ENCODE measurements at places on chromosomes 5 and 9.

GRCh38 chr9:86795047-86795442 lies 152.3 kb downstream of the GAS1 start:
- DNase-seq: no peak

- no peak for DNase-seq
Observed at GRCh38 chr9:112354081-112354743, 20.8 kb upstream of the PTBP3 start.

- no peak for DNase-seq
Observed at GRCh38 chr5:73222173-73222572, 49.2 kb downstream of the TMEM174 start.

GRCh38 chr5:77024490-77024889 lies 5.7 kb upstream of the AGGF1 start:
- no peak for DNase-seq

GRCh38 chr5:138305797-138306196 lies 25.8 kb downstream of the CDC25C start:
- no peak for DNase-seq

All from activated T-helper 1 cell treated with anti-CD3 and anti-CD28 coated beads, Interleukin-12 subunit alpha, Interleukin-12 subunit beta, Interleukin-2, Interleukin-4 antibody, amounts not matched to agents 30 ng/mL and 10 ng/mL and 1 ng/mL, durations not matched to agents 14 hours and 24 hours and 36 hours (primary cell).